ENCODE measurements at places on chromosomes 16 and 17.

DNA sequence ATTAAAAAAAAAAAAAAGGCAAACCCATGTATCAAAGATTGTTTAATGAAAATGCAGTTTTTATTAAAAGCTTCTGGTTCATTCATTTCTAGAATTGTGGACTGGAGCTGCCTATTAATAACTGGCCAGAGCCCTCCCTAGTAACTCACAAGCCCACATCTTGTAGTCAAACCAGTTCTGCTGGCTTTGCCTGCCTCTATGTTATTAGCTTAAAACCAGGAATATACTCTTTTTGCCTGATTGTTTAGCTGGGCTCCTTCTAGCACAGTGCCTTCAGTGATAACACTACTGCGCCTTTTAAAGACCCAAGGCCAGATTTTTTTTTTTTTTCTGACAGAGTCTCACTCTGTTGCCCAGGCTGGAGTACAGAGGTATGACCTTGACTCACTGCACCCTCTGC, 26.0 kb downstream of the TAC4 start:
- DNase-seq = no peak

GRCh38 chr16:23302045-23302956, at the start of gene SCNN1B:
Gene SCNN1B, plus strand, starts transcription at chr16:23302302. Its CDS starts 46,298 bp downstream, at chr16:23348600.
- DNase-seq = no peak

- no peak for DNase-seq
These were observed 29.2 kb upstream of the EFCAB3 start for GRCh38 chr17:62351176-62351575.

GRCh38 chr17:18217412-18218015, 7.9 kb upstream of the LLGL1 start:
- DNase-seq = peak; percentile 75

DNA sequence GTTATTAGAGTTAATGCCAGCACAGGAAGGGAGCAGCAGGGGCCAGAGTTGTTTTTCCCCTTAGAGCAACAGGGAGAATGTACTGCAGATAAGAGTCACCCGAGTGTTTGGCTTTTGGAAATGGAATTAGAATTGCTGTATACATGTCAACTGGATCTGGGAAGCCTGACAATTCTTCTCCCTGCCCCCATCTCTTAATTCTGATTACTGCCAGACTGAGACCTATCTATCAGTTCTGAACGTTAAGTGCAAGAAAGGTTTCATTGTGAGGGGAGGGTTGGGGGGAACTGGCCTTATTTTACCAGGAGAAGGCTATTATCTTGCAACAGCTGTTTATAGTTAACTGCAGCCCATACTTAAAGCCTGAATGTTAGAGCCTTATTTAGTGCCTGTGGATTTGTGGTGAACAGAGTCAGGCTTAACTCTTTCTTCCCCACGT, 424.5 kb upstream of the CDH11 start:
- no peak for DNase-seq

GRCh38 chr16:23029733-23030420, 119.4 kb downstream of the USP31 start:
- DNase-seq = no peak

- no peak for DNase-seq
These were observed 75.2 kb downstream of the ERCC4 start for GRCh38 chr16:13995194-13995593.

DNA sequence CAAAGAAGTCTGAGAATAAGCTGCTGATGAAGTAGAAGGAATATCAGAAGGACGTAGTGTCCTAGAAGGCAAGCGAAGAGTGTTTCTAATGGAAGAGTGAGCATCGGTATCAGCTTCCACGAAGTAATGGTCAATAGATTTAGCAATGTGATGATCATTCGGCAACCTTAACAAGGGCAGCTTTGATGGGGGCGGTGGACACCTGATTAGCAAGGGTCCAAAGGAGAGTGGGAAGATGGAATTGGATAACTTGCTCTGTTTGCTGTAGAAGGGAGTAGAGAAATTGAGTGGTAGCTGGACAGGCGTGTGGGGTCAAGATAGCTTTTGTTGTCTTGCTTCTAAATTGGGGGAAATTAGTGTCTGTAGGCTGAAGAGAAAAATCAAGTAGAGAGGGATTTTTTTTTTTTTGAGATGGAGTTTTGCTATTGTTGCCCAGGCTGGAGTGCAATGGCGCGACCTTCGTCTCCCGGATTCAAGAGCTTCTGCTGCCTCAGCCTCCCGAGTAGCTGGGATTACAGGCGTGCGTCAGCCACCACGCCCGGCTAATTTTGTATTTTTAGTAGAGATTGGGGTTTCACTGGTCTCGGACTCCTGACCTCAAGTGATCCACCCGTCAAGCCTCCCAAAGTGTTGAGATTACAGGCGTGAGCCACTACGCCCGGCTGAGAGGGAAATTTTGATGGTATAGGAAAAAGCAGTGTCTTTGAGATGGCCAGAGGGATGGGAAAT, 13.9 kb upstream of the HES7 start:
- no peak for DNase-seq

GRCh38 chr17:74464730-74465377, 1.6 kb upstream of the CD300A start:
- DNase-seq = peak; percentile 26
